B cell (primary cell): ENCODE measurements at places on chromosomes 11 and 22. TPM values are rescaled to one million over a fixed set of nuclear protein-coding genes. Genes with fewer than 3 reads are reported as not detected.

The CD3E gene
- total RNA-seq = 1.0 and 1.9 TPM in 2 replicates

The TMEM86A gene
- 0.58 and 1.1 TPM in 2 replicates for total RNA-seq

The CALCA gene
- not detected in 2 replicates for total RNA-seq

The SNX32 gene
- total RNA-seq = 0.34 and 0.57 TPM in 2 replicates

The CHADL gene
- total RNA-seq = 0.34 and 0.59 TPM in 2 replicates

The CHRNA10 gene
- total RNA-seq = 4.0 and 5.2 TPM in 2 replicates

The RCOR2 gene
- not detected in 2 replicates for total RNA-seq

The UCP3 gene
- total RNA-seq = 8.4 and 11.0 TPM in 2 replicates

The SORL1 gene
- 396 and 414 TPM in 2 replicates for total RNA-seq

The B3GAT1 gene
- total RNA-seq = not detected in 2 replicates

The NXPE1 gene
- total RNA-seq = not detected in 2 replicates

The CYB5R3 gene
- total RNA-seq = 79.2 and 80.6 TPM in 2 replicates

The KREMEN1 gene
- not detected in 2 replicates for total RNA-seq

The CST6 gene
- not detected in 2 replicates for total RNA-seq

The KCNJ1 gene
- total RNA-seq = not detected in 2 replicates

The UBQLNL gene
- 1.3 and 1.4 TPM in 2 replicates for total RNA-seq

The RASD2 gene
- total RNA-seq = 0.07 TPM in 2 replicates

The CADM1 gene
- 0.49 and 2.5 TPM in 2 replicates for total RNA-seq

The CD3D gene
- 0.79 and 1.4 TPM in 2 replicates for total RNA-seq

The CECR2 gene
- total RNA-seq = 4.8 and 6.6 TPM in 2 replicates

The CDC42EP2 gene
- 1.1 and 1.5 TPM in 2 replicates for total RNA-seq

The RAB38 gene
- not detected in 2 replicates for total RNA-seq

The RBM14 gene
- 244 and 246 TPM in 2 replicates for total RNA-seq

The KRTAP5-7 gene
- total RNA-seq = 0.59 and 0.70 TPM in 2 replicates

The SCGB1C1 gene
- total RNA-seq = not detected in 2 replicates

The MAPK8IP2 gene
- total RNA-seq = 0.39 and 0.44 TPM in 2 replicates

The ISX gene
- total RNA-seq = not detected in 2 replicates

The SCARF2 gene
- 0.68 and 0.86 TPM in 2 replicates for total RNA-seq

The LIF gene
- total RNA-seq = 0.24 and 0.47 TPM in 2 replicates

The DDX25 gene
- total RNA-seq = not detected in 2 replicates

The MED17 gene
- 78.1 and 82.7 TPM in 2 replicates for total RNA-seq

The CDHR5 gene
- not detected in 2 replicates for total RNA-seq

The C11orf65 gene
- 1.4 and 1.7 TPM in 2 replicates for total RNA-seq

The MS4A6E gene
- total RNA-seq = not detected in 2 replicates
